ENCODE measurements at places on chromosomes 13 and 19.

- no peak for DNase-seq
Observed at GRCh38 chr19:2779121-2779740, 3.8 kb downstream of the SGTA start.

DNA sequence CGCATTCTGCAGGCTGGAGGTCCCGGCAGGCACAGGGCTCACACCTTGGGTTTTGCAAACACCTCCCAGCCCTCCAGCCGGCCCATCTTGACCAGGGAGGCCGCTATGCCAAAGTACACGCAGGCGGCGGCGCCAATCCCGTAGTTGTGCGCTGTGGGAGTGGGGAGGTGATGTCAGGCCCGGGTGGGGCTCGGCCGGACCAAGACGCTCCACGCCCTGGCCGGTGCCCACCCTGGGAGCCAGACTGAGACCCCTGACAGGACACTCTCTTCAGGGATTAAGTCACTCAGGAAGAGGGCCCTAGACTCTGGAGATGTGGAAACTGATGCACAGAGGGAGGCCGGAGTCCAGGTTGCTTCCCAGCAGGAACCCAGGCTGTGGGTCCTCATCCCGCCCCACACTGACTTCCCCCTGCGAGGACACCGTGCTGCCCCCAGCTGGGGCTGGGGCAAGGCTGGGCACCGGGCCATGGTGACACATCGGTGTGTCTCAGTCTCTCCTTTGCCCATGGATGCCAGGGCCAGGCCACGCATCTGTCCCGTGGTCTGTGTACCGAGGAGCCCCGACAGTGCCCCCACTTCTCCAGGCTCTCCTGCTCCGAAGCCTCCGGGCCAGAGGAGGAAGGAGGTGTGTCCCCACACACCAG lies 8.8 kb downstream of the NDUFA11 start:
- no peak for DNase-seq

DNA sequence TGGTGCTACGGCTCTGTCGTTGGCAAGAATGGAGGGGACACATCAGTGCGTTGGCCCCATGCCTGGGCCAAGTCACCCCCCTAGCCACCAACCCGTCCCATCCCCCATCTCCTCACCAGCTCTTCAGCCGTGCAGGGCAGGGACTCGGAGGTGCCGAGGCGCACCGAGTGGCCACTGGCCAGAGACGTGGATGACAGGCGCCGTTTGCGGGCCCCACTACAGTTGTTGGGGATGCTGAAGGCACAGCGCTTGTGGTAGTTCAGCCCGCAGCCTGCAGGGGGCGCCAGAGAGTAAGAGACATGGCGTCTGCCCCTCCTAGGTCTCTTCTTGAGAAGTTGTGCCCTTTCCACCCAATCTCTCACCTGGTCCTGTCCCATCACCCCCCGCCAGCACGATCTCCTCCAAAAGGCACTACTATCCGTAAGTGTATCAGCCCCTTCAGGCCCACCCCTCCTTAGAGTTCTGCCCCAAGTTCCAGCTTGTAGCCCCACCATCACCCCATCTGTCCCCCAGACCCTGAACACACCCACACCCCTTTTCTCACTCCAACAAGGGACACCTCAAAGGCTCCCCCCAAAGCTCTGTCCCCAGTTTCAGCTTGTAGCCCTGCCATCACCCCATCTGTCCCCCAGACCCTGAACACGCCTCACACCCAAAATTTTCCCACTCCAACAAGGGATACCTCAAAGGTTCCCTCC lies 12.4 kb downstream of the PRKD2 start:
- peak; percentile 93 for DNase-seq

GRCh38 chr13:111031531-111031961 lies 83.6 kb upstream of the ARHGEF7 start:
- no peak for DNase-seq

DNA sequence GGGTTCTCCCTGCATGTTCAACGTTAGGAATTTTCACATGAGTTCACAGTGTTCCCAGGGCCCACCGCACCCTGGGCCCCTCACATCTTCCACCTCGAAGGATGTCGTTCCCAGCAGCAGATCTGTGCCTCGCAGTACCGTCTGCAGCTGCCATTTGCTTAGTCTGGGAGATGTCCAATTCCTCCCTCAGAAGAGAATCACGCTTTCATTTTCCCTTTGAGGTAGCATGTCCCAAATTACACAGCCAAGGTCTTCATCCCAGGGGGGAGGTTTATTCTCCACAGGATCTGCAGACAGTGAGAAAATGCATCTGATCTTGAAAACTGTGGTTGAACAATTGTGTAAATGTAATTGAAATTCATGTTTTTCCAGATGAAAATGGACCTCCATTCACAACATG lies 150.2 kb downstream of the DCT start:
- DNase-seq: no peak

GRCh38 chr19:5540208-5540607 lies 27.5 kb downstream of the TINCR start:
- DNase-seq: no peak

DNA sequence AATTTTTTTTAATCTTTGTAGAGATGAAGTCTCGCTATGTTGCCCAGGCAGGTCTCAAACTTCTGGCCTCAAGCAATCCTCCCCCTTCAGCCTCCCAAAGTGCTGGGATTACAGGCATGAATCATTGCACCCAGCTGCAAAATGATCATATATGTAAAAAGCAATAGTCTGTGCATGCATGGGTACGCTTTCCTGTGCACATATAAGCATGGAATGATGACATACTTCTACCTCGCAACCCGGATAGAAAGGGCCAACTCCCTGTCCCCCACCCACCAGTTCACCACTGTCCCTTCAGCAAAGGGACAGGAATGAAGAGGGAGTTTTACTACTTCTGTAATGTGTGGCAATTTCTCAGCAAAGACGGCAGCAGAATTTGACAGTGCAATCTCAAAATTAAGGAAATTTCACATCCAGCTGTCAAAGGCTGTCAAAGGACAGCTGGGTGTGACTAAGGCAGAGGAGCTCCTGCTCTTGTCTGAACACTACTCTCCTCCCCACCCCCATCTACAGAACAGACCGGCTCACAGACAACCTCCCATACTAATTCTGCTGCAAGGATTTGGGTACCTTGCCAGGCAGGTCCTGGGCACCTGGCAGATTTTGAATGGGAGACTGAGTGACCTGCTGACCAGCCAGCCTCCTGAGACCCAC lies 95.6 kb downstream of the TSHZ3 start:
- no peak for DNase-seq

- DNase-seq: no peak
Observed at GRCh38 chr13:30569901-30570576, 47.7 kb upstream of the USPL1 start.

- DNase-seq: no peak
Observed at GRCh38 chr19:33219261-33219815, 6.3 kb downstream of the SLC7A10 start.

GRCh38 chr19:787536-787935 lies 9.7 kb upstream of the PTBP1 start:
- no peak for DNase-seq

Measured in effector memory CD8-positive, alpha-beta T cell (primary cell).